ENCODE measurements at places on chromosomes 7 and 10.

DNA sequence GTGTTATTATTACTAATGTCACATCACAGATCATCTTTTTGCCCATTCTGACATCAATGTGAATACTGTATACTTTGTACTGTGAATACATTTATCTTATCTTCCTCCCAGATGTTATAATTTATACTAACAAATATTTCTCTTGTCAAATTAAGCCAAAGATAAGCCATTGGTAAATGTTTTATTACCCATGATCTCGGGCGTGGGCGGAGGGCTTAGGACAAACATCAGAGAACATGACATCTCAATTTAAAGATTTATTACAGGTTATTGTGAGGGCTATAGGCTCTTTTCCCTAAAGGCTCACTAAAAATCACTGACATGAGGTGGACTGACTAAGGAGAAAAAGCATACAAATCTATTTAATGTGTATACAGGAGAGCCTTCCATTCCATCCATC is 58.2 kb upstream of the DGKB start:
- DNase-seq, result no peak

- DNase-seq, result no peak
These were observed 40.1 kb upstream of the CXCL12 start for GRCh38 chr10:44424957-44425356.

DNA sequence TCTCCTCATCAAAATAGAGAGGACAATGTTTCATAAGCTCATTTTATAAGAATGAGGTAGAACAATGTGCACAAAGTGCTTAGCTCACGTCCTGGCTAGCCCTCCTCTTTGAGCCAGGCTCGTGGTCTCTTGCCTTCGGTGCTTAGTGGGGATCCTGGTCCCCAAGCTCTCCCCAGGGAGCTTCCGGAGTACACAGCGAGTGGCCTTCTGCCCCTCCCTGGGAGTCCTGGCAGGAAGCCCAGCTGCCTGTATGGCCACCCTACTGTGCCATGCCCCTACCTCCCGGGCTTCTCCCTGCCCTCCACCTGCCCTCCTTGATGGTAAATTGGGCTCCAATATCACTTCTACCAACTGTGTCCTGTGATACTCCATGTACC is 868 bp downstream of the MYO1G start:
- no peak for DNase-seq

DNA sequence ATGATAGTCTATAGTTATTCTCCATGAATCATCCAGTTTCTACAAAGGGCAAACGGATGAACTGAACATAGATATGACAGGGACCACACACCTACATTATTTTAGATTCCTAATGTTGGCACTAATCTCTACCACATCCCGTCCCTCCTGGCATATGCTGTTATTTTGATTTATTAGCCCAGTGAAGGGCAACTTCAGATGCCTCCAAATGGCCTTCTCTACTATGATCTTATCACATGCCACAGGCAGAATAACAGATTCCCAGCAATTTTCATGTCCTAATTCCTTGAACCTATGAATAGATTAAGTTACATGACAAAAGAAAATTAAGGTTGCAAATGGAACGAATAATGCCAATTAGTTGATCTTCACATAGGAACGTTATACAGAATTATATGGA is 474.7 kb downstream of the ANKRD7 start:
- no peak for DNase-seq

DNA sequence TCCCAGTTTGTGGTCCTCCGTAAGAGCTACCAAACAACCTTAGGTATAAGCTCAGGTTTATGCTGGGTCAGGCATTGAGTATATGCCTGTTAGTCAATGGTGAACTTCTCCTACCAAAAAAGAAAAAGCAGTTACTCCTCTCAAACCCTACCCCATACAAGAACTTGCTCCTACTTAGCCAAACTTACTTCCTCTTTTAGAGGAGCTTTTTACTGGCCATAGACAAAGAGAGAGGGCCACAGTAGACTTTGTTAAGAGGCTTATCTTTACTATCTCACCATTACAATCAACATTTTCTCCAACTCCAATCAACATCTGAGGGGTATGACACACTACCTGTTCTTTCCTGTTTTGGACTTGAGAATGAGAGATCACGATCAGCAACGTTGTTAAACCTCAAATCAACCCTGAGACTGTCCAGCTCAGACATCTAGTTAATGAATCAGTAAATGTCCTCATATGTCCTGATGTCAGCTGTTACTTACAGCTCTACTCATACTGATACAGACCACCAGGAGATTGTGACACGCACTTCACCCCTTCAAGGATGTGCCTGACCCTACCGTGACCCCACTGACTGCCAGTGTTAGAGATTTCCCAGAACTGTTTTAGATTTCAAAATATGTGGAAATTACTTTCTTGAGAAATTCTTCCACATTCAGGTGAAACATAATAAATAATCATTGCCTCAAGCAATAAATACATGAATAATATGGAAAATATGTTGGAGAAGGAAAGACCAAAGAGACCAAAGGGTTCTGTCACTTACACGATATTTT is 18.4 kb upstream of the CCDC71L start:
- peak; percentile 59 for DNase-seq

DNA sequence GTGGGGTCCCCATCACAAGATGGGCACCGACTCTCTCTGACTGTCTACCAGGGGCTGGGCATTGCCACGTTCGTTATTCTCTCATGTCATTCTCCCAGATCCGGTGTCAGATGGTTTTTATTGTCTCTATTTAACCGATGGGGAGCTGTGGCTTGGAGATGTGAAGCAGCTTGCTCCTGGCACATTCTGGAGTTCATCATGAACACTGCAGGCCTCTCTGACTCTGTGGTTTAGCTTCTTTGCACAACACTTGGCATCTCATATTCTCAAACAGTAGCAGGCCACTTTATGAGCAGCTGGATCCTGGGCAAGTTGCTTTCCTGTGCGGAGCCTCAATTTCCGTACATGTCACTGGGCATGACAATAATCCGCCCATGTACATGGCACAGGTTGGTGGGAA is 119.9 kb downstream of the LRRC18 start:
- no peak for DNase-seq

DNA sequence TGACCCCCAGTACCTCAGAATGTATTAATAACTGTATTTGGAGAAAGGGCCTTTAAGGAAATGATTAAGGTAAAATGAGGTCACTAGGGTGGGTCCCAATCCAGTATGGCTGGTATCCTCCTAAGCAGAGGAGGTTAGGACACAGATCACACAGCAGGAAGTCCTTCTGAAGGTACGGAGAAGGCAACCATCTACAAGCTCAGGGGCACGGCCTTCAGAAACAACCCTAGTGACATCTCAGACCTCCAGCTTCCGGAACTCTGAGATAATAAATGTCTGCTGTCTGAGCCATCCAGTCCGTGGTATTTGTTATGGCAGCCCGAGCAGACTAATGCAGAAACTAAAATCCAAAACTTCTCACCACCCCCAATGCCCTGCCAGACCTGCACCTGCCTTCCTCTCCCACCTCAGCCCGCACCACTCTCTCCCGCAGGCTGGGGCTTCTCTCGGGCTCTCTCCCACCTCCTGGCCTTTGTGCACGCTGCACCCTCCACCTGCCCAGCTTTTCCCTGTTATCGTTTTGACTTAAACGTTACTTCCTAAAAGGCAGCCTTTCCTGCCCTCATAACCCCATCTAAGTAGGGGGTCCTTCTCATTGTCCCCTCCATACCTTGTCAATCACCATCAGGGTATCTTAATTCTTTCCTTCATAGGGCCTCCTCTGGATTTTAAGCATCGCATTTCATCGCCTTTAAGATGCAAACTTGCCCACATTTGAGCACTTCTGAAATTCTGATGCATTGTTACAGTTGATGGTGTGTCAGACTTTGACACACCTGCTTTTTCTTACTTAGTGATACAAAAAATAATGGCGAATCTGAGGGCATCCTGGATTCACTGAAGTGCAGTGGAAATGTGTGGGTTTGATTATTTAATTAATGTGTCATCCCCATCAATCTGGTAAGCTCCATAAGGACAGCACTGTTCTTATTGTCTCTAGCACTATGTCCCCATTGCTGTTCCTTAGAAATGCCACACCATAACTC is 32.2 kb upstream of the AQP1 start:
- no peak for DNase-seq

DNA sequence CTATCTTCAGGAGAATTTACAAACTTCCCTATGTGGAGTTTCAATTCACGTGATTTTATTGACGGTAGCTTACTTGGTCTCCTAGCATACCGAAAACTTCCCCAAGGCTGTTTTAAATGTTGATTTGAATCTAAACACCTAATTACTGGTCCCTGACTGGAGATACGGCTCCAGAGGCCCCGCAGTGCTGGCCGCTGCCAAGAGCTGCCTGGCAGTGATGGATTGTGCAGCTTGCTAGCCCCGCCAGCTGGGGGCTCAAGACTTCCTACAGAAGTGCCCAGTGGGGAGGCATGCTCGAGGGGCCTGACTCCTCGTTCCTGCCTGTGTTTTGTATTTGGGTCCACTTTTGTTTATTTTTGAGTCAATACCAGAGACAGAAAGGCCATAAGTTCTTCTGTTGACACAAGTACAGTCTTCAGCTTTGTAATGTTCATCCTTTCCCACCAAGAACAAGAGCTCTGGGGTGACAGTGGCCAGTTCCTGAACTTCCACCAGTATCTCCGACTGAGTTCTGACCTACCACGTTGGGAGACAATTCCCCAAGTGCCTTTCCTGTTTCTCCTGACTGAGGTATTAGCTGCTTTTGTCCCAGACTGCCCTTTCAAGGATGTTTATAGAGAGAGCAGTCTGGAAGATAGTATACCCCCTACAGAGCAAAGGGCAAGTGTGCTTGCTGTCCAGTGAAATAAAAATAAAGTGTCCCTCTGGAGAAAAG is 80.7 kb upstream of the CXCL12 start:
- DNase-seq, result no peak
